Stimulated activated CD4-positive, alpha-beta T cell treated with anti-CD3 and anti-CD28 coated beads, TNF-alpha, amount 100 ng/mL, for 1 hour (primary cell): ENCODE measurements at places on chromosomes 6 and 20.

- DNase-seq: no peak
Observed at GRCh38 chr6:22940581-22941290, 371.4 kb downstream of the HDGFL1 start.

DNA sequence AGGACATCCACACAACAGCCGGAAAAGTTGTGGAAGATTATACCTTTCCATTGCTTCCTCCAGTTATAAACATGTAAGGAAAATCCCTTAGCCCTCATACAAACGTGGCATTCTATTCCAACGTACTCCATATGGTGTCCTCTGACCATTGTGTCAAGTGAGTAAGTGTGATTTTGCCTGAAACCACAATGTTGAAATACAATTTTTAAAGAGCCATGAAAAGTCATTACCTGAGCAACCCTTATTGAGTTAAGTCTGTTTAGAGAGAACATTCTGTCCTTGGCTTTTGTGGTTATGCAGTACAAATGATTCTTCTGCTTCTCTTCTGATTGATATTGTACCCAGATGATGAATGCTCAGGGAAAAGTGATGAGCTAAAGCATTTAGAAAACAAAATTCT lies 530.1 kb downstream of the HAO1 start:
- no peak for DNase-seq

DNA sequence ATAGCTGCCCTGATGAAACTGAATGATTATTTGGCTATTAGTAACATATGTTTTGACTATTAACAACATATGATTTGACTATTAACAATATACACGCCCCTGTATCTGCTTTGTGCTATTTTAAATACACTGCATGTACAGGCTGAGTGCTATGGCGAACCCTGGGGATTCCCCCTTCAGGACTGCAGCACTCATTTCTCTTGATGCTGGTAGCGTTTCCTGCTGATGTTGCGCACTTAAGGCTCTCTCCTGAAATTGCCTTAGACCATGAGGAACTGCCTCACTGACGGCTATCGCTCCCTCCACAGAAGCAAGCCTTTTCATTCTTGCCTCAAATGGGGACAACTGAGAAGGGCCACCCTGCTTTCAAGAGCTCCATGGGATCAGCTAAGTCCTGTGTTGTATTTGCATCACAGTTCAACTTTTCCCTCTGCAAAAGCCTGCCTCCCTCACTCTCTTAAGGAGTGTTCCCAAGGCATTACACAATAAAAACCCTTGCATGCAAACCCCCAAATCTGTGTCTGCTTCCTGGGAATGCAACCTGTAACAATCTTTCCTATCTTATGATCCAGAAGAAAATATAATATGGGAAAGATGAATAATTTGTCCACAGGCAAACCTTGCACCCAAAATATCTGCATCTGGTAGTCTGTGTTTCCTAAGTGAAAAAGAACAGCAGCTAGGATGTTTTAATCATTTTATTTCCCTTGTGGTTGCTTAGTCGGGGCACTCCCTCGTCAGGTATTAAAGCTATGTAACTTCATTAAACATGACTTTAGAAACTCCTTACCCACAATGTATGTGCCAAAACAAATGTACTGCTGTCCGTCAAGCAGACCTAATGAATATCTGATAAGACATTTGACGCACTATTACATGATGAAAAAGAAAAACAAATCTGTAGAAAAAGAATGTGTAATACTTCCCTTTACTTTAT lies 456.4 kb downstream of the COL12A1 start:
- DNase-seq: no peak

DNA sequence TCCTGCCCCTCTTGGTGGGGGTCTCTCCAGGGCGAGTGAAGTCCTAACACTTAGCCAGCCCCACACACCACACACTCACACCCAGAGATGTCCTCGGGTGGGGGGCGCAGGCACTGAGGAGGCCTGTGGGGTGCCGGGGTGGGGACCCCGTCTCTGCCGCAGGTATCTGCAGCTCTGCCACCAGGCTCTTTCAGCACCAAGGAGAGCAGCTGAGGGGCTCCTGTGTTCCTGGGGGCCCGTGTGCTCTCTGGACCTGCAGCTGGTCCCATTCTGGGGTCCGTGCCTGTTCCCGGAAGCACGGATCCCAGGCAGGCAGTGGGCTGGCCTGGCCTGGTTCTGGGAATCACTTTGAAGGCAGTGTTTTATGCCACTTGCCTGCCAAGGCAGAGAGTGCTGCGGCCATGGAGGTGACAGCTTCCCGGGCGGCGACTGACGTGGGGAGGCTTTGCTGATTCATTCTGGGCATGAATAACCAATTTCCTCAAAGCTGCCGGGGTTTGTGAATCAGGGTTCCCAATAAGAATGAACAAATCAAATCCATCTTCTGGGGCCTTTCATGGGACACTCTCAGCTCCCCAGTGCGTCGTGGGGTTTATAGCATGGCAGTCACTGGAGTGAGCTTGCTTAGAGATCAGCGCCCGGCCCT lies 54.4 kb upstream of the SLCO4A1 start:
- DNase-seq: no peak

DNA sequence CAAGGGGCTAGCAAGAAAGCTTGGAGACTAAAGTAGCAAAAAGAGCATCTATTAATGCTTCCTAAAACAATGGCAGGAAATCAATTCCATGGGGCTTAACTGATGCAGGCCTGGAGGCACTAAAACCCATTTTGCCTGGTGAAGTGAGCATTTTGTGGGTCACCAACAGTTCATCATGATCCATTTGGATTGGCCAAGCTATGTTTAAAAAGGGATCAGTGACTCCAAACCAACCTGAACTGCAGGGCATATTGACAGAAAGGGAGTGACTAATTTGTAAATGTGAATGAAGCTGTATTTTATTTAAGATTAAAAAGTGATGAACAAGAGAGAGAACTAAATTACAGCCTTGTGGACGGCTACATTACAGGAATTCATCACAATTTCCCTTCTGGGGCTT lies 132.0 kb downstream of the PCSK2 start:
- DNase-seq: no peak

DNA sequence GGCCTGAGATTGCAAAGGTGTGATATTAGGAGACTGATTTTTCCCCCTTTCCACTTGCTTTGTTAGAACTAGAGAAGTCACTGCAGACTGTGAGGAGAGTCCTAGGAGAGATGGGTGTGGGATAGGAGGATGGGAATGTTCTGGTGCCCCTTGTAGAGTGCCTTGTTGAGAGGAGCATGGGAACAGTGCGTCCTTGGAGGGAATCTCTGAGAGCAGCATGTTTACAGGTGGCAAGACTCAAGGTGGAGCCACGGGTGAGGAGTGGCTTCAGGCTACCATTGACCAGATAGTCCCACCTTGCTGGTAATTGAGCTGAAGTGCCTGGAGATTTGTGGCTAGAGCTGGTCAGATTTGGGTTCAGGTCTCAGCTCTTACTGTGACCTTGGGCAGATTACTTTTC lies 6.0 kb downstream of the PLCG1 start:
- DNase-seq: no peak

DNA sequence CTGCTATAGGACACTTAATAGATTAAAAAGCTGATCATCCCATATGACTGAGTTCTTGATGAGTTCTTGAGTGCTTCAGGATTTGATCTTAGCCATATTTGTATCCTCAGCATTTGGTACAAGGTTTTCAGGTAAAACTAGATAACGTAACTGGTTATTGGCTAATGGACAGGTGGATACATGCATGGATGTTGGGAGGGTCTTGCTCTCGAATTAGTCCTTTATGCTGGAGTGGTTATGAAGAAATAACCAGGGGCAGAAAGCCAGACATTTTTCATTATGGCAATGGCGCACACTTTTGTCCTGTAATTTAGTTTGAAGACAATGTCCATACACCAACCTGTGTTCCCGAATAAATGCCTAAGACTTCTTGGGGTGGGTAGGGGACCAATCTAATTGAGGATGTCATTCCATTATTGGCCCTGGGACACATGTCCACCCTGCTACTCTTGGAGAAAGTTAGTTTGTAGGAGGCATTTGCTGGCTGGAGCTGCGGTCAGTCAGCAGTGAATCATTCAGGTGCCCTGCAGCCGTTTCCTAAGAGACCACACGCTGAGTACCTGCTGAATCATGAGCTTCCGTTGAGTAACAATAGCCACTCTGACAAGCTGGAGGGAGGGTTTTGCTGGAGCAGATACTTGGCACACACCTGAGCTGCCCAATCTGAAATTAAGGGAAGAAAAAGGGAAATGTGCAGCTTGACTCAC lies 194.4 kb downstream of the FOXA2 start:
- DNase-seq: no peak

GRCh38 chr6:156438350-156438923 lies 338.7 kb upstream of the ARID1B start:
- DNase-seq: no peak

DNA sequence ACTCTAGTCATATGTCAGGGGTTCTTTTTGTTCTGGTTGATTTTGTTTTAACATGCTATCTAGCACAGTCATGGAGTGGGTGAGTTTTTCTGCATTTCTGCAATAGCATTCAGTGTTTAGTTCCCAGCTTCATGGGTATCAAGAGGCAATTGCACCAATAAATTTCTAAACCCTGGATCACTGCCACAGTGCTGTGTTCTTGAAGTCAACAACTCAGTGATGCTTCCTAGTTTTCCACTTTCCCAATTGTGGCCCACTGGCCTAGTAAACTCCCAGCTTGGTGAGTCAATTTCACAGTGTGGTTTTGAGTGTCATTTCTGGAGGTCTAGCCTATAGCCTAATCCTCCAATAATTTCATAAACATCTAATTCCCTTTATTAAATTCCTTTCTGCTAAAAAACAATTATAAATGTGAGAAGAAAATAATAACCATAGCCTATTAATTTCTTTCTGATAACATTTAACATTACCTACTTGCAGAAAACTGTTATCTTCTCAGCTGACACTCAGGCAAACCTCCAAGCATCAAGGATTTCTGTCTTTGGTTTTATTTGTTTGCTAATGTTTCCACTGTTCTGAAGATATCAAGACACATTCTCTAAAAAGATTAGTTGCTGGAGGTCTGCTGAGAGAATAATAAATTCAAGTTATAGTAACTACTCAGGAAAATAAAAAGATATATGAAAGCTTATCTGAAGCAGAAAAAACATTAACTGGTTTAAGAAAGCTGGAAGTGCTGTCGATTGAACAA lies 89.9 kb downstream of the PDE7B start:
- no peak for DNase-seq

GRCh38 chr6:85459224-85459901 lies 9.5 kb downstream of the NT5E start:
- no peak for DNase-seq

- DNase-seq: peak; percentile 84
Observed at GRCh38 chr6:149746147-149746946, at the start of gene NUP43. TSS of gene NUP43 (minus strand) at chr6:149746529. CDS start at chr6:149746495, 34 bp downstream.

- no peak for DNase-seq
Observed at GRCh38 chr6:83707829-83708545, 914 bp downstream of the SNAP91 start.

GRCh38 chr6:25196464-25196863 lies 82.7 kb upstream of the CARMIL1 start:
- no peak for DNase-seq

DNA sequence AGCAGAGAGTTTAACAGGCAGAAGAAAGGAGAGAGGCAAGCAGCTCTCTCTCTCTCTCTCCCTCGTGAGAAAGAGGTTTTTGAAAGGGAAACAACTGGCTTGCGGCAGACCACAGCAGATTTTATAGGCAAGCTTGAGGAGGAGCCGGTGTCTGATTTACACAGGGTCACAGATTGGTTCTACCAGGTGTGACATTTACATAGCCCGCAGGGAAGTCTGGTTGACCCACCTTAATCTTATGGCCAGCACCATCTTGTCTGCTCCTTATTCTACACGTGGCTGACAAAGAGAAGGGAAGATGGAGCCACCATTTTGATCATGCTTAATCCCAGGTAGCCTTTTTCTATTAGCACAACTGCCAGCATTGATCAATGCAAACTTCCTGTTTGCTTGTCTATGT lies 65.4 kb downstream of the OR2J2 start:
- DNase-seq: no peak

DNA sequence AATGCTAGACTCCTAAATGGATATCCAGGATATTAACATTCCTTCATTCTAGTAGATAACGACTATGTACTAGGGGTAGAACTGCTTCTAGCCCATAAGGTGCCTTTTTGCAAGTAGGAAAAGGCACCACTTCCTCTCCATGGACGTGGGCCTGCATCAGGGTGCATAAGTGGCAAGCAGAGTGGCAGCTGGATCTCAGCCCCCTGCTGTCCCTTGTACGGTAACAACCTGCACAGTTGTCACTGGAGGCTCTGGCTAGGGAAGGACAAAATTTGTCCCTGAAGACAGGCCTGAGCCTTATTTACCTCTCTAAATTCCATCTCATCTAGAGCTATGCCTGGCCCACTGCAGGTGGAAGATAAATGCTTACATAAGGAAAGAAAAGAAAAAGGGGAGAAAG lies 42.5 kb upstream of the SAYSD1 start:
- DNase-seq: no peak

DNA sequence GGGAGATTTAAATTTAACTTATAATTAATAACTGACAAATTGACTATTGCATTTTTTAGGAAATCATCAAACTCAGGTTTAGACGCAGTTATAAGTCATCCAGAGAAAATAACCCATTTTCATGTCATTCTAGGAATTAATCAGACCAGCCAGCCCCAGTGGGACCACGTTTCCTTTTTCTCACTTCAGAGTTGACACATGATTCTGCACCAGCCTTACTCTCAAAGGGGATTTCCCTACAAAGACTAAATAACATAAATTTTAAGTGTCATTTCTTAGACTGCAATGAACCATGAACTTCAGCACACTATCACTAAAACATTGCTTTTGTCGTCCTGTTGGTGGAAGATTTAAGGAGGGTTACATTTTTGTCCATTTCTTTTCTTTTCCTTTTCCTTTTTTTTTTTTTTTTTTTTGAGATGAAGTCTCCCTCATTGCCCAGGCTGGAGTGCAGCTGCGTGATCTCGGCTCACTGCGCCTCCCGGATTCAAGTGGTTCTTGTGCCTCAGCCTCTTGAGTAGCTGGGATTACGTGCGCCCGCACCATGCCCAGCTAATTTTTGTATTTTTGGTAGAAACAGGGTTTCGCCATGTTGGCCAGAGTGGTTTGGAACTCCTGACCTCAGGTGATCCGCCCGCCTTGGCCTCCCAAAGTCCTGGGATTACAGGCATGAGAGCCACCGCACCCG lies 3.6 kb downstream of the IPCEF1 start:
- DNase-seq: no peak

DNA sequence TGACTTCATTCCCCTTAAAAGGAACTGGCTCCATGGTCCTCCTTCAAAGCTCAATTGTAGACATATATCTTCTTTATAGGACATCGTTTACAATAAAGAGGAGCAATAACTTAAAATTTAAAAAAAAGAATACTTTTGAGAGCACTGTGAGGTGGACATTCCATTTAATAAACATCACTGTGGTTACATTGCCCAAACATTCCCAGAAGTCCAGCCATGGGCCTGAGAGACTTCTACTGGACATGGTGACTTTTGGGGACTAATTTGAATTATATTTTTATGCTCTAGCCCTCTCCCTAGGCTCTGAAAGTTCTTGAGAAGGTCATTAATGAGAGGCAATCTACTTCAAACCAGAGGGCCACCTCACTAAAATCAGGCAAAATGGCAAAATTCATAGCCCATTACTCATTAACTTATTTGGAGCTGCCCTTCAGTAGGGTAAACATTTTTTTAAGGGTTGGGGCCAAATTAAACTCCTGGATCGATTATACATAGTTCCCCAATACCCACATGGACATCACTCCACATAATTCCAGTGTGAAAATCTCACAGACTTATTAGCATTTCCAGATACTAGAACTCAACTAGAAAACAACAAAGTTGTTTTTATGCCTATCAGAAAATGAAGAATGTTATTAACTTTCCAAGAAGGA lies 17.1 kb downstream of the ISM1 start:
- DNase-seq: no peak

GRCh38 chr6:37202788-37203491 lies 33.0 kb downstream of the PIM1 start:
- no peak for DNase-seq

- no peak for DNase-seq
Observed at GRCh38 chr6:498795-499231, 107.3 kb downstream of the IRF4 start.
